CD4-positive, alpha-beta memory T cell (primary cell): ENCODE measurements at places on chromosomes 12 and 14. TPM values are rescaled to one million over a fixed set of nuclear protein-coding genes. Genes with fewer than 3 reads are reported as not detected.

DNA sequence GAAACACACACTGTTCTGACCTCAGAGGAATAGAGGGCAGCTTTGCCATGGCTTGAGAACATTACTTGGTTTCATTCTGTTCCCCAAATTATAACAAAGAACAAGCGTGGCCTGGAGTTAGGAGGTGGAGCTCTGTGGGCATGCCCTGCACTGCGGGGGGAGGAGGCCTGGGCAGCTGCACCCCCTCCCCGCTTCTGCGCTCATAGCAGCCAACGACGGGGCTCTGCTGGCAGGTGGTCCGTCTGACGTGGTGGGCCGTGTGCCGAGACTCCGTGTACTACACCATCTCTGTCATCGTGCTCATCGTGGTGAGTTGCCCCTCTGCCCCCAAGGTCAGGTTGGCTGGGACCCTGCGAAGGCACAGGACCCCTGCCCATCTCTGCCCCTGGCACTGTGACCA is 70.4 kb upstream of the RIN3 start:
- no peak for DNase-seq
- H3K36me3 ChIP-seq: no peaks in the 10 kb centered on the region
- no peaks in the 10 kb centered on the region for H3K4me1 ChIP-seq
- no peaks in the 10 kb centered on the region for H3K27me3 ChIP-seq
- H3K4me3 ChIP-seq: no peak overlapping the region

The SDR9C7 gene
- not detected for total RNA-seq

The CLEC2B gene
- total RNA-seq: 74.6 TPM

GRCh38 chr12:25996677-25997076 is 38.2 kb downstream of the RASSF8 start:
- no peak for DNase-seq
- no peaks in the 10 kb centered on the region for H3K4me1 ChIP-seq
- no peaks in the 10 kb centered on the region for H3K27me3 ChIP-seq
- H3K4me3 ChIP-seq: no peak overlapping the region
- H3K27ac ChIP-seq: no peak overlapping the region
- H3K36me3 ChIP-seq: no peaks in the 10 kb centered on the region

GRCh38 chr12:115934046-115934445 is 343.4 kb downstream of the MED13L start:
- no peaks in the 10 kb centered on the region for H3K4me1 ChIP-seq
- DNase-seq: no peak
- no peaks in the 10 kb centered on the region for H3K36me3 ChIP-seq
- no peaks in the 10 kb centered on the region for H3K27me3 ChIP-seq

GRCh38 chr14:102008891-102009290 is 44.5 kb downstream of the DYNC1H1 start:
- no peaks in the 10 kb centered on the region for H3K4me1 ChIP-seq
- H3K36me3 ChIP-seq: peaks cover 89% of the 10 kb centered on the region
- DNase-seq: no peak
- no peak overlapping the region for H3K4me3 ChIP-seq

DNA sequence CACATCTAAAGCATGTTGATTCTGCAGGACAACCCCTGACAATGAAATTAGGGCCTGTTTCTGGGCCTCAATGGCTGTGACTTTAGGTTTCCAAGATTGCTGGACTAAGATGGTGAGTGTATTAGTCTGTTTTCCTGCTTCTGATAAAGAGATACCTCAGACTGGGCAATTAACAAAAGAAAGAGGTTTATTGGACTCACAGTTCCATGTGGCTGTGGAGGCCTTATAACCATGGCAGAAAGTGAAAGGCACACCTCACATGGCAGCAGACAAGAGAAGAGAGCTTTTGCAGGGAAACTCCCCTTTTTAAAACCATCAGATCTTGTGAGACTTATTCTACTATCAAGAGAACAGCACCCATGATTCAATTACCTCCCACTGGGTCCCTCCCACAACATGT is 10.6 kb downstream of the IL22 start:
- peaks cover 22% of the 10 kb centered on the region for H3K4me1 ChIP-seq
- H3K27me3 ChIP-seq: no peaks in the 10 kb centered on the region
- no peak for DNase-seq
- H3K36me3 ChIP-seq: no peaks in the 10 kb centered on the region
- no peak overlapping the region for H3K27ac ChIP-seq

The ENDOU gene
- not detected for total RNA-seq

DNA sequence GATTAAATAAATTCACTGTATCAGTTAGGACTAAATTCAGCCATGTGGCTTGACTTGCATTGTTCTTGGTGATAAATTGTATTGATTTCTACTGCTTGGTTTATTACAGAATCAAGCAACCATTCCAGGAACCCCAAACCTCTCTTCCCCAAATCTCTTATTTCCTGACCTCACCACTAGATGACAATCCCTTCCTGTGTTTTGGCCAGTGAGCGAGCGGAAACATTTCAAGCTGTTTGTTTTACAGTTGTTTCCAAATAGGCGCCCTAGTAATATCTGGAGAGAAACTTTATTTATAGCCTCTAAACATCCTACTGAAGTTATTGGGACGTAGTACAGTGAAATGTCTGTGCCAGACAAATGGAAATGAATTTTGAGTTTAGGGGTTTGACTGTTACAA is 161.1 kb downstream of the SNAPC1 start:
- no peaks in the 10 kb centered on the region for H3K27me3 ChIP-seq
- H3K4me3 ChIP-seq: no peak overlapping the region
- no peak for DNase-seq
- no peaks in the 10 kb centered on the region for H3K36me3 ChIP-seq

The MYH7 gene
- total RNA-seq: not detected

The PRKAB1 gene
- total RNA-seq: 43.4 TPM

DNA sequence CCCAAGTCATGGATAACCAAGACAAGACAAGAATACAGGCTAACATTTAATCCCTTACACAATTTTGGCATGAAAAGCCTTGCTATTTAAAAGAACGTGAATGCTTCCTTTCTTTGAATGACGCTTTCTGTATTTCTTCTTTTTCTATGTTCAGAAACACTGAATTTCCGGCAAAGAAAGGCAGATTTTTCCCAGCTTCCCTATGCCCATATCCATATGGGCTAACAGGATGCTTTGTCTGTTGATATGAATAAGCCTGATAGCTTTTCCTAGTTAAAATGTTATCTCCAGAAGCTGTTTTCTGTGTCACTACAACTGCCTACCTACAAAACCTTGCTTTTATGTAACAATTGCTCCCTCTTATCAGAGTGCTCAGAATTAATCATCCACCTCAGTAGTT is 38.3 kb upstream of the CACNA2D4 start:
- H3K27ac ChIP-seq: no peak overlapping the region
- H3K4me1 ChIP-seq: no peaks in the 10 kb centered on the region
- DNase-seq: no peak
- peaks cover 23% of the 10 kb centered on the region for H3K36me3 ChIP-seq
